ENCODE measurements at places on chromosomes 7 and 10.
A peak's percentile ranks its signal among the peaks of the same experiment; 100 is the strongest.

DNA sequence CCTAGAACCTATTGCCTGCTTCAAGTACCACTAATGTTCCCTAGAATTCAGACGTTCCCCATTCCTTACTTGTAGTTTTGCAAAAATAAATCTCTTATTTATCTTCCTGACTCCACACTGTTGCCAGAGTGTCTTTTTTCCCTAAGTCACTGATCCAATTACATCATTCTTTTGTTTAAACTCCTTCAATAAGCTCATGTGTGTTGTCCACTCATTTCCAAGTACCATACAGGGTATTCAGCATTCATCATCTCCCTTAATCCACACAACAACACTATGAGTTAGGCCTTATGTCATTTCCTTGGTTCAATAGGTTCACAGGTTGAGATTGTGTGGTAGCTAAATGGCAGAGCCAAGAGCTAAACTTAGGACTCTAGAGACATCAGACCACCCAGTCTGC is 119.9 kb upstream of the RHOBTB1 start:
- no peak for DNase-seq

DNA sequence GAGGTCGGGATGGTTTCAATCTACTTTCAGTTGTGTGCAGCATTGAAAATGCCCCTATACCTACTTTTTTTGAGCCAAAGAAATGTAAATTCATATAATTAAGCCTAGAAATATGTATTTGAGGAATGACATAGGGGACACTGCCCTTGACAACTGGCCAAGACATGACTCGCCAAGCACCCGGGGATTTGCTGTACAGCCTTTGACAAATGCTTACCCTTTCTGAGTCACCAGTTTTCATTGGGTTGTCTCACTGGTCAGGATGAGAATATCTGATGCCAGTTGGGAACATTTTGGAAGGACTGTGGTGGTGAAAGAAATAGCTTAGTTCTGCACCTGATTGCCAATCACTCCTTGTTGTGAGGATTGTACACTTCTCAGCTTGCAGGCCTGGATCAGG is 166.8 kb upstream of the HABP2 start:
- no peak for DNase-seq

DNA sequence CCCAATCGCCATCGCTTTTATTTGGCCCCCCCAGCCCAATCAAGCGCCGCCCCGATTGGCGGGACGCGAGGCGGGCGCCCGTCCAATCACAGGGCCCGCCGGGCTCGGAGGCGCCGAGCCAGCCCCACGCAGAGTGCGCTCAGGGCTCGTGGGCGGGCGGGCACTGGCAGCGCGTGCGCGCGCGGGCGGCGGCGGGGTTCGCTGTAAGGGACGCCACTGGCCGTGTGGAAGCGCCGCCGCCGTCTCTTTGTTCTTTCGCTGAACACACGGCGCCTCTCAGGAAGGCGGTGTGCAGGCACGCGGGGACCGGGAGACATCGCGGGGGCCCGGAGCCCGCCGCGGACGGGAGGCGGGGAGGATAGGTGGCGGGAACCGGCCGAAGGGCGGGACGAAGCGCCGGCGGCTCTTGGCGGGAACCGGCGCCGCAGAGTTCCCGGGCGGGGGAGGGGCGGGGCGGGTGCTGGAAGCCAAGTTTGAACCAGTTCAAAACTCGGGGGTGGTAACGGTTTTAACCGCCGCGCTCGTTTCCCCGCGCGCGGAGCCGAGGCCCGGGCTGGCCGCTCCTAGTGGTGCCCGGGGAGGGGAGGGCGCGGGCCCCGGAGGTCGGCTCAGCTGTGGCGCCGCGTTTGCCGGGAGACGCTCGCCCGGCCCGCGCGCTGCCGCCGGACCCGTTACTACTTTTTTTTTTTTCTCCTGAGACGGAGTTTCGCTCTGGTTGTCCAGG is 370 bp upstream of the EZH2 start:
- DNase-seq: peak; percentile 94

DNA sequence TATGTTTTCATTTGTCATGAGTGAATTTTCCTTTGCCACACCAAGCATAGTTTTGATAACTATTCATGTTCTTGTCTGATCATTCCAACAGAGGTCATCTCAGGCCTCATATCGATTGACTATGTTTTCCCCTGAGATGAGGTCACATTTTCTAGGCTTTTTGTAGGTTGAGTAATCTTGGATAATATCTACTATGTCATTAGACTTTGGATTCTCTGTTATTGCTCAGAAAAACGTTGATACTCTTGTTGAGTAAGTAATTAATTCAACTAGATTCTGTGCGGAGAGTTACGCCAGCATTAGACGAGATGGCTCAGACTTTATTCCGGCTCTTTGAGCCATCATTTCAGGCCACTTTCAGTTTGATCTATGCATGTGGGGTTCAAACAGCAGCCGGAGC is 57.7 kb downstream of the KLF6 start:
- DNase-seq: no peak

GRCh38 chr10:61836888-61837754 is 64.4 kb upstream of the ARID5B start:
- no peak for DNase-seq

DNA sequence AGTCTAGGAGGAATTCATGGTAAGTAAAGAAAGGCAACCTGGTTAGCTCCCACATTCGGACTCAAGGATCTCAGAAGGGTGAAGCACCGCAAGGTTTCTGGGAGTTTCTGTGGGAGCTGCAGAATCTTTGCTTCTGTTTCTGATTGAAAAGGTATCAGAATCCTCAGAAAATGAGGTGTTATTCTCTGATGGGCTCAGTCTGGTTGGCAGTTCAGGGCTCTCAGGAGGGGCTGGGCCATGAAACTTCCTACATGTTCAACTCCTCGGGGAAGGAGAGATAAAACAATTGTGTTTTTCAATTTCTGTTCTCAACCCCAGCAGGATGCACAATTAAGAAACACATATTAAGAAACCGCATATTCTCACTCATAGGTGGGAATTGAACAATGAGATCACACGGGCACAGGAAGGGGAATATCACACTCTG is 9.1 kb downstream of the OR2A7 start:
- no peak for DNase-seq

GRCh38 chr7:93914581-93915066 is 6.9 kb upstream of the GNG11 start:
- no peak for DNase-seq

GRCh38 chr7:79340212-79340611 is 113.3 kb downstream of the MAGI2 start:
- no peak for DNase-seq

GRCh38 chr10:70190581-70190980 is 20.3 kb upstream of the SAR1A start:
- DNase-seq: no peak

DNA sequence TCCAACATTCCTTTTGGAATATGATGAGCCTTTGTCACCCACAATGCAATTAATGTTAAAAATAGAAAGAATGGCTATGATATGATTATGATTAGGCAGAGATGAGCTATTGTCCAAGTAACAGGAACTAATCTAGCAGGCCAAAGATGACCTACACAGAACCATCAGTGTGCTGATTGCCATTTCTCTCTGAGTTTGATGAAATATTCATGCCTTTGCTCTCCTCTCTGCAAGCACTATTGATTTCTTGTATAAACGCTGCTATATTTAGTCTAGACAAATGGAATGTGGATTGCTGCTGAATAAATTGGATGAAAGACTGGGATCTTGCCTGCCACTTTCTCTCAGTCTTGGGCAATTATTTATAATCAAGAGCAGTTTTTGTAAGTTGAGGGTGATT is 85.4 kb downstream of the HDAC9 start:
- DNase-seq: no peak

DNA sequence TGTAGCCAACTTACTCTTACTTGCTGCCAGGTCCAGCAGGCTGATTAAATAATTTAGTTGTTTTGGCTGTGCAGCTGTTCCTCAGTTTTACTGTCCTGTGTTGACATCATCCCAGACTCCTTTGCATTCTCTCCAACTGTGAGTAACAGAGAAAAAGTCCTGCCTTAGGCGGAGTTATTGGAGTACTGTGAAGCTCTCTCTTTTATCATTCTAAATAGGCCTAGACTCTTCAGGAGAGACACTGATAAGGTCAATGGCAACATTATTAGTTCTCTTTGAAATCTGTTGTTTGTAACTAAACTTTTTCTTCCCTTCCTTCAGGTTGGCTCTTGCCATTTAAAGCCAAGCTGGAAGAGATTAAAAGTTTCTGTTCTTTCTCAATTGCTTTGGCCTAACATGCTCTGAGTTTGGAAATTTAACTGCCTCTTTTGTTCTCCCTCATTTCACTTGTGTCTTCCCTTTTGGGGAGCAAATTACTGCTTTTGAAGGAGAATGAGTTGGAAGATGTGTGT is 215.7 kb upstream of the CSTF2T start:
- no peak for DNase-seq

DNA sequence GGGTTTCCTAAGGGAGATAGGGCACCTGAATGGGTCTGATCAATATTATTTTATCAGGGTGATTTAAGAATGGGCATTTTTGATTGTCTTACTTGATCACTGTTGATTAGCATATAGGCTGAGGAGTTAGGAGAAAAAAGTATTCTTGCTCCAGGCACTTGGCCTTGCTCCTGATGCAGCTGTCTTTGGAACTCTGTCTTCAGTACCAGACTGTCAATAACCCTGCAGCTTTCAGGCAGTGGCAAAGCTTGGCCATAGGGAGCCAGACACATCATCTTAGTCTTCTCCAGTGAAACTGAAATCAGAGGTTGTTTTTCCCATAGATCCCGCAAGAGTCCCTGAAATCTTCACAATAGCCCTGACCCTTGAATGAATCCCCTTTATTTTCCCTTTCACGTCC is 47.2 kb downstream of the EXOC4 start:
- DNase-seq: no peak

GRCh38 chr7:55144333-55145317 is 125.8 kb downstream of the EGFR start:
- no peak for DNase-seq

DNA sequence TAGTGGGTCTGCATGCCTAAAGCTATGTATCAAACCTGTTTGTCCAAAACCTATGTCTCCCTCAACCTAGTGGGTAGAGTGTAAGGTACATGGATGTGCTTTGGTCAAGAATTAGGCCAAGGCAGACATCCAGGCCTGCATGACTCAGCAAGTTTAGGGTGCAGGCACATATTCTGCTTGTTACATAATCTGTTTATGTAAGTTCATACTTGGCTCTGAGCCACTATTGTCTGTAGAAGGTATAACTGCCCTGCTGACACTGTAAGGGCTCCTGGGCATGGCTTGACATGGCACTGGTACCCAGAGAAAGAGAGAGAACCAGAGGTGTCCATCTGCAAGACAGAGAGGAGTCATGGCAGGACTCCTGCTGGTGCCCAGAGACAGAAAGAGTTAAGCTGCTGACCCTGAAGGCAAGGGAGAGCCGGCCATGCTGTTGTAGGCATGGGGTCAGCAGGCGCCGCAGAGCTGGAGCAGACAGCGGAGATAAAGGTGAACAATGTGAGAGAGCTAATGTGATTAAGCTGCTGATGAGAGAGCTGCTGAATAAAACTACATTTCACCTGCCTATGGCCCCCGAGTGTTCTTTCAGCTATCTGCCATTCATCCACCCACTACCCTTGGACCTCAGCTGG is 118.5 kb upstream of the TMEM106B start:
- DNase-seq: no peak

DNA sequence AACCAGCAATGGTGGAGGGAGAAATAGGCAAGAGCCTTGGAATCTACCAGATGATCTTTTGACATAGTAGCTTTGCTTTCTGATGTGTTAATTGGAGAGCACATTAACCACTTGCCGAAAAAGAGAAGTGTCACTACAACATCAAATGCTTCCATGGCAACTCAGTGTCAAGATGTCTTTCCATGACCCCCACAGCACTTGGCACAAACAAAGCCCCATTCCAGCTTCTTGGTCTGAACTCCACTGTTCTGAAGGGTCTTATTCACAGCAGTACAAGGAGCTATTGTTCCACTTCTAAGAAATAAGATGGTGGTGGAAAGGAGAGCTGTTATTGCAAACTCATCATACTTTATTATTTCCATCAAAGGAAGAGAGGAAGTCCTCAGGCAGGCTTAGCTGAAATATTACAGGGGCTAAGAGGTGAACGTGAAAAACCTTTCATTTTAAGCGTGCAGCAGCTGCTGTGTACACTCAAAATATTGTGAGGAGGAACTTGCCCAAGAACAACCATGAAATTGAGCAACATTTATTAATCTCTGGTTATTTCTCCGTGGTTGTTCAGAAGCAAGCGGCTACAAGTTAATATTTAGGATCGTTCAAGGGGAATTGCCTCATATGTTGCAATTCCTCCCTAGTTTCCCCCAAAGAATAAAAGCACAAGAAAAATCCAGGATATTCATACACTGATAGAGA is 354.8 kb upstream of the CELF2 start:
- no peak for DNase-seq

Measured in coronary artery (tissue), 2 donors.